Aorta (tissue), 5 donors: ENCODE measurements at places on chromosomes 2 and 18. TPM values are rescaled to one million over a fixed set of nuclear protein-coding genes. Genes with fewer than 3 reads are reported as not detected.

DNA sequence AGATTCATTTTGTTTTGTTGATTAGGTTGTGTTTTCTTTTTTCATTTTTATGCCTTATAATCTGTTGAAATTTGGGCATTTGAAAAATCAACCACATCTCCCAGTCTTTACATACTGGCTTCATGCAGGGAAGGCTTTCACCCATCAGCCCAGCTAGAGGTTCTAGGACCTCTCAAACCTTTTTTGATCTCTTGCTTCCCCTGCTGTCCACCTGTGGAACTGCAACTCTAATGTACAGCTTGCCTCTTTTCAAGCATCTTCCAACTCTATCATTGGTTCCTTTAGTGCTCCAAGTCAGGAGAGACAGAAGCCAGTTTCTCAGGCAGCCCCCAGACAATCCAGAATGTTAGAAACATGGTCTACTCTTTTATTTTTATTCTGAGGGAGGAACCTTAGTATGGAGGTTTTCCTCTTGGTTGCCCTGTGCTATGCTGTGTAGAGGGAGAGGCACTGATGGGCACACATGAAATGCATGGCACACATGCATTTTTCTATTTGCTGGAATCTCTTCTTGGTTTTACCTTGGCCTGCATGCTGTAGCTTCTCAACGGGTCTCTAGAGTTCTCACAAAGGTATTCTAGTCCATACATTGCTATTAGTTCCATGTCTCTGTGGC is 107.2 kb upstream of the L3MBTL4 start:
- no peak for DNase-seq

The REG3A gene
- total RNA-seq: 8.3 TPM

The LYPD1 gene
- total RNA-seq: 1.2 TPM

- no peak for DNase-seq
Measured at GRCh38 chr18:22789052-22789451, 144.1 kb upstream of the RBBP8 start.

DNA sequence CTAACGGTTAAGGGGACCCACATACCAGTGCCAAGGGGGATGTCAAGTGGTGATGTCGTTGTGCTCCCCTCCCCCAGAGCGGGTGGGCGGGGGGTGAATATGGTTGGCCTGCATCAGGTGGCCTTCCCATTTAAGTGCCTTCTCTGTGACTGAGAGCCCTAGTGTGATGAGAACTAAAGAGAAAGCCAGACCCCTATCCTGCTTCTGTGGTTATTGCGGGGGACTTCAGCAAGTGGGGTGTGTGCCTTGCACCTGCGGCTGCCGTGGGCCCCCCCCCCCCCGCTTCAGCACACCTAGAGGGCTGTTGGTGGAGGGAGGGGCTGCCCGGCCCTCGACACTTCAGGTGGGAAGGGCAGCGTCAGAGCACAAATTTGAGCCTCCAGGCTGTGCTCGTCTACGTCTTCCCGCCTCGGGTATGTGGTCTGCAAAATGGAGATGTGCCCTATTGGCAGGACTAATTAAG is 6.1 kb downstream of the CTDSP1 start:
- DNase-seq: no peak

DNA sequence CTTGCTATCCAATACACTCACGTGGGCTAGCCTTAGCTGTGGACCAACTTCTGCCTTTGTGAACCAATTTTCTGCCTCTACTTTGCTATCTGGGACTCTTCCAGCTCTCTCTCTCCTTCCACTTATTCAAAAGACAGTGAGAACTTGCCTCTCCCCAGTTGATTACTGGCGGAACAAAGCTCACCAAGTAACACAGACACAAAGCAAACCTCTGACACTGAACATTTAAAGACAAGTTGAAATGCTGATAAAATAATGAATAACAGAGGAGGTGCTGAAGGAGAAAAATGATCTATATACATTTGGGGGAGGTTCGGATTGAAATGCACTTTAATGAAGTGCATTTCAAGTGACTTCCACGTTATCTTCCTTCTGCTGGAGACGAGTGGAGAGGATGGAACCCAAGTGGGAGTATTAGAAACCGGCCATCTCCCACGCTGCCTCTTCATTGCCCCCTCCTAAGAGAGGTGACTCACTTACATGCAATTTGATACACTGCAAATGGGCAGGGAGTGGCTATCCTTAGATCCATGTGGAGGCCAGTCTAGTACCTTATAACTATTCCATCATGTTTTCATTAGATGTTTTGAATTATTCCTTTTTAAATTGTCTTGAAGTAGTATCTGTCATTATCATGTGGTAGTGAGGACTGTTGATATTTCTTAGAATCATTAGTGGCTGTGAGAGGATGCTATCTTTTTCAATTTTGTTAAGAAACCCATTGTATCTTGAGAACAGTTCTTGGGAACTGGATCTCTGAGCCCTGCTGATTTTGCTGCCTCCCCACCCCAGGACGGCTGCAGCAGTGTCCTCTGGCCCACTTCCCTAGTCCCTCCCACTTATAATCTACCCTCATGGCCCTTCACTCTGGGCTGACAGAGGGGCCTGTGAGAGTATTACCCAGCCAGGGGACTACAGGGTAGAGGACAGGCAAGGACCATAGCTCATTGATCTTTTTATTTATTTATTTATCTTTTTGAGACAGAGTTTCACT is 6.0 kb upstream of the GLI2 start:
- no peak for DNase-seq

- no peak for DNase-seq
Measured at GRCh38 chr2:88355486-88355885, 97.0 kb downstream of the FOXI3 start.

DNA sequence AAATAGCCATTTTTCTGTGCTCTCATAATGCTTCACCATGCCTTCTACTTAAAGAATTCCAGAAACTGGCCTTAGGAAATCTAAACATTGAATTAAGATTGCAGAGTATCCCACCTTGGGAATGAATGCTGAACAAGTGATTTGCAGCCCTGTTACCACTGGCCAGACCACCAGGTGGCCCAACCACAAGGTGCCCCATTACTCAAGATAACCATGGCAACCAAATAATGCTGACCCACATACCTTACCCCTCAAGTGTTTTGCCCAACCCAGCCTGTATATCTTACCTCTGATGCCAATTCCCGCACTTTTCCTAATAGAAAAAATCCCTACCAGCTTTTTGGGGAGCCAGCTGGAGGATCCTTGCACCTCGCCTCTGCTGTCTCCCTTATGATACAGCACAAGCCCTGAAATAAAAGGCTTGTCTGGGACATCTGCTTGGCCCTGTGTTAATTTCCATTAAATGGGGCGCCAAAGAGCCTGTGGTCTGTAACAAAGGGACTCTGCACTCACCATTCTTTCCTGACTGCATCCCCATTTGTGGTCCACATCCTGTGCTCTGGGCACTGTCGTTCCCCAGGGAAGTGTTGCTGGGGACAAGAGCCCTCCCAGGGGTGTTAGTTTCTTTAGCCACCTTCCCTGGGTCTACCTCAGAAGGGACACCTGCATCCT is 17.3 kb upstream of the KCNF1 start:
- no peak for DNase-seq

- no peak for DNase-seq
Measured at GRCh38 chr2:102940684-102941083, 178.9 kb downstream of the TMEM182 start.

The IL37 gene
- total RNA-seq: not detected

DNA sequence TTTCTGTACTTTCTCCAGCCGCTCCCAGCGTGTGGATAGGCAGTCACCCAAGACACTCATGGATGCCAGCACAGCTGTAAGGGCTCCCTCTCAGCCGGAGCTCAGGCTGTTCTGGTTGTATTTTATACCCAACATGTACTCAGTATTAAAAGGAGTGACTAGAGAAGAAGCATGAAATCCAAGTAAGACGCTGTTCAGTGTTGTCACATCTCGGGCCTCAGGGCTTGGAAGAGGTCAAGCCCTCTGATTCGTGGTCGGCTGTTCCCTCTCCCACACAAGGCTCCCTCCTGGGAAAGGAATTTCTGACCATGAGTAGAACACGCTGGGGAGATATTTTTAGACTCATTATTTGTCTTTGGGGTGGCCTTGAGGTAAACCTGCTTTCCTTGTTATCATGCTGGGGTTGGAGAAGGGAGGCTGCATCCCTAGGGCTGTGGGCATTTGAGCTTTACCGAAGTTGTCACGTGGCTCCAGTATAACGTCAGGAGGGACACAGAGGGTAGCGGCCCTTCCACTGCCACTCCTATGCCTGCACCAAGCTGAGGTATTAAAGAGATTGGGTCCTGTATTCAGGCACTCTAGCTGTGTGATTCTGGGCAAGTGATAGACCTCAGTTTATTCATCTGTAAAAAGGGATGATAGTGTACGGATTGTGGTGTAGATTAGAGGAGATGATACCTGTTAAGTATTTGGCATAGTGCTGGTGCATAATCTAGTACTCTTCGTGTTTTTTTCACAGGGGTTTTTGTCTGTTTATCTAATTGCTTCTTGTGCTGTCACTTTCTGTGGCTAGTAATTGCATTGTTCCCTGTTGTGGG is 34.1 kb downstream of the HK2 start:
- no peak for DNase-seq

The PFN4 gene
- total RNA-seq: not detected

GRCh38 chr2:178628605-178629004 is 148.3 kb downstream of the PLEKHA3 start:
- no peak for DNase-seq

GRCh38 chr2:238261718-238262375 is 22.0 kb upstream of the HES6 start:
- DNase-seq: no peak

The RGPD4 gene
- 0.39 TPM for total RNA-seq

- no peak for DNase-seq
Measured at GRCh38 chr2:60490848-60491247, 62.6 kb downstream of the BCL11A start.
